Neural progenitor cell (in vitro differentiated cells): ENCODE measurements at places on chromosomes 7 and 10. TPM values are rescaled to one million over a fixed set of nuclear protein-coding genes. Genes with fewer than 3 reads are reported as not detected.

DNA sequence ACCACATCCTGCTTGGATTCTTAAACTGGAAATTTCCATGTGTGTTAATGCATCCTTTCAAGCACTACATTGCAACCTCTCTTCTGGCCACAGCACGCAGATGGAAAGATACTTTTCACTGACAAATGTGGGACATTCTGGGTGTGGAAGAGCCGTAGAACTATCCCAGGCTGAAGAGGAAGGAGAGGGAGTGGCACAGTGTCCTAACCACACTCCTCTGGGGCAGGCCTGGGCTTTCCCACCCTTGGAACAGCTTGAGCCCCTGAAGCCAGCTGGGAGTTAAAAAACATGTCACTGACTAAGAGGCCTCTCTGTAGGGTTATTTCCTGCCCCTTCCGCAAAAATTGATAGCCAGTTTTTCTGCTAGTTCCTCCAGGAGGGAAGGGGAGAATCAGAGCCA lies 34.0 kb upstream of the DNMBP start:
- peaks cover 4% of the 10 kb centered on the region for H3K4me1 ChIP-seq
- no peaks in the 10 kb centered on the region for H3K36me3 ChIP-seq
- no peak overlapping the region for H3K4me3 ChIP-seq
- no peaks in the 10 kb centered on the region for H3K27me3 ChIP-seq
- H3K27ac ChIP-seq, result no peak overlapping the region

The TMEM225B gene
- 0.53 TPM in 1 of 2 replicates, not detected in the other for total RNA-seq

DNA sequence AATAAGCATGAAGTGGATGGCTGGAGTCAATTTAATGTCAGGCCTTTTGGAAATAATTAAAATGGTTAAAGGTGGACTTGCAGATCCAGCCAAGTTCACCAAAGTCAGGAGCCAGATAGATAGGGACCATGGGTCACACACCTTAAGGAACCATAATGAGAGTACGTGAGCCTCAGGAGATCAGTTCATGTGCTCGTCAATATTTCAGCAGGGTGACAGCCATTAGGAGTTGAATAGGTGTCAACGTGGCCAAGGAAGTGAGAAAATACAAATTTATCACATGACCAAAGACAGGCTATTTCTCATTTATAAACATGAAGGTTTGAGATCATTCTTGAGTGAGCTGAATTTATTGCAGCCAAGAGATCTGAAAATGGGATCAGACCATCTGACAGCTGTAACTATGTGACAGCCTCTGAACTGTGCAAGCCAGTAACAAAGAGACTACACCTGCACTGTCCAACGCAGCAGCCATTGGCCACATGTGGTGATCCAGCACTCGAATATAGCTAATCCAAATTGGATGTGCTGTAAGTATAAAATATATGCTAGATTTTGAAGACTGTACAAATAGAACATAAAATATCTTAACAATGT lies 249.7 kb upstream of the PTN start:
- no peak overlapping the region for H3K27ac ChIP-seq
- peaks cover 7% of the 10 kb centered on the region for H3K27me3 ChIP-seq
- no peak overlapping the region for H3K4me3 ChIP-seq

GRCh38 chr10:3149918-3150317 lies 22.7 kb downstream of the PITRM1 start:
- no peaks in the 10 kb centered on the region for H3K4me1 ChIP-seq
- no peaks in the 10 kb centered on the region for H3K27me3 ChIP-seq
- no peak overlapping the region for H3K4me3 ChIP-seq
- peaks cover 6% of the 10 kb centered on the region for H3K36me3 ChIP-seq

The ZNF736 gene
- total RNA-seq, result not detected in 2 replicates
